WERI-Rb-1 (cell line): ENCODE measurements at places on chromosomes 2 and 18.

DNA sequence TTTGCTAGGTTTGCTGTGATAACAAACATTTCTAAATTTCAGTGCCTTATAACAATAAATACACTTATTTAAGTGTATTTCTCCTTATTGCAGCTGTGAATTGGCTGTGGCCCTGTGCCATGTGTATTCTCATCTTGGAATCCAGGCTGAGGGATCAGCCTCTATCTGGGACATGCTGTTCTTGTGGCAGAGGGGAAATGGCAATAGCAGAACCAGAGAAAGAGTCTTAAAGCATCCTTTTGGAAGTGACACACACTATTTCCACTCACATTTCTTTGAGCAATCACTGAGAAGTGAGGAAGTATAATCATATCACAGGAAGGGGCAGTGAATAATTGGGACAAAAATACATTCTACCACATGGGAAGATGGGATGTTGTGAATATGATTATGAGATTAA, 66.2 kb upstream of the PROKR1 start:
- no peak for DNase-seq

DNA sequence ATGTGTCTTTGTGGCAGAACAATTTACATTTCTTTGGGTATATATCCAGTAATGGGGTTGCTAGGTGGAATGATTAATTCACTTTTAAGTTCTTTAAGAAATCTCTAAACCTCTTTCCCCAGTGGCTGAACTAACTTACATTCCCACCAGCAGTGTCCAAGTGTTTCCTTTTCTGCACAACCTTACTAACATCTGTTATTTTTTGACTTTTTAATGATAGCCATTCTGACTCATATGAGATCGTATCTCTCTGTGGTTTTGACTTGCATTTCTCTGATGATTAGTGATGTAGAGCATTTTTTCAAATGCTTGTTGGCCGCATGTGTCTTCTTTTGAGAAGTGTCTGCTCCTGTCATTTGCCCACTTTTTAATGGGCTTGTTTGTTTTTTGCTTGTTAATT, 43.1 kb upstream of the PTH2R start:
- DNase-seq: no peak

DNA sequence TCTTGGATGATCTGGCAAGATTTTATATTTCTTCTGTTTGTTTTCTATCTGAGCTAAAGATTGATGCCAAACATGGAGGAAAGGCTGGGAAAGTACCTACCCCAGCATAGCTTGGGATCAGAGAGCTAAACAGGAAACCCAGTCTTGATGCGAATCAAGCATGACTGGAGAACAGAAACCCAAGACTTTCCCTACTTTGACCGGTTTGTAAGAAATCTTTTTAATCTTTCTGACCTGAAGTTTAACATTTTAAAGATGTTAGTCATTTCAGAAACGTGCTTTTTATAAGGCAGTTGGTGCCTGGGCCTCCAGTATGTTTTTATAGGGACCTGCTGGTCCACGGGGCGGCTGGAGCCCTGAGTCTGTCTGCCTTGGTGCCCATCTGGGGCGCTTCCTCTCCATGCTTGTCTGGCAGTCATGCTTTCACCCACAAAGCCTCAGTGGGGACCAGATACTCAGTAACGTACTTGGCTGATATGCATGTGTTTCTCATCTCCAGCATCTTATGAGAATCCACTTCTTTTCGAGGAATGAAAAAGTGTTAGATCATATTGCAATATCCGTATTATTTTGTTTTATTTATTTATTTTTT, 266.5 kb downstream of the PTGR3 start:
- no peak for DNase-seq

DNA sequence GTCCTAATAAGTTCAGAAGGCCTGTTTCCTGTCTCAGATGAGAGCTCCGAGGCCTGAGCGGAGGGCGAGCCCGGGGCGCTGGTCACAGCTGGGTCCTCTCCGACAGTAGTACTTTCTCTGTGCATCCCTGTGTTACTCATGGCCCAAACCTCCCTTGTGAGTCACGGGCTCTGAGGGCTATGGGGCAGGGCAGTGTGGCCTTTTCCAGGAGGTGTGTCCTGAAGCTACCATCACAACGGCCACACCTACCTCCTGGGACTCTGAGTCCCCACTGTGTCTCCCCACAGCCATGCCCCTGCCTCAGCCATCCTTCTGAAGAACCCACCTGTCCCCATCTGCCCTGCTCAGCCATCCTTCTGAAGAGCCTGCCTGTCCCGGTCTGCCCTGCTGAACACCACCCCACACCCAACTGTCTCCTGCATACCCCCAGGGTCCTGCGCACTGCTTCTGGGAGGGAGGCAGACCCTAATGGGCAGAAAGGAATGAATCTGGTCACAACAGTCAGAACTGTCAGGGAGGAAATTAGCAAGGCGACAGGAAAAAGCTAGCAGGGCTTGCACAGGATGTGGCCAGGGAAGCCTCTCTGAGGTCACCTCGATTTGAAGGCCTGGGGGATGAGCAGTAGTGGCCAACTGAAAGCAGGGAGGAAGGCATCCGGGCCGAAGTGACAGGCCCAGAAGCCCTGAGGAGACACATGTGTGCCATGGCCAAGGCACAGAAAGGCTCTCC, 145.4 kb upstream of the RIOK3 start:
- DNase-seq: no peak

DNA sequence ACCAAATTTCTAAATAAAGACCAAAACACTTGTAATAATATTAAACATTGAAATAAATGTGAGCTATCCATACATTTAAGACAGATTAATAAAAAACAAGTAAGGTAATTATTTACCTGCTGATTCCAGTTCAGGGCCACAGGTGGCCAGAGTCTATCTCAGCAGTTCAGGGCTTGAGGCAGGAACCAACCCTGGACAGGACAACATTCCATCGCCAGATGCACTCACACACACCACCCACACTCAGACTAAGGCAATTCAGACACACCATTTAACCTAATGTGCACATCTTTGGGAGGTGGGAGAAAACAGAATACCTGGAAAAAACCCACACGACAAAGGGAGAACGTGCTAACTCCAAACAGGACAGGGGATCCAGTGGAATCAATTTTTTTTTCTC, 14.1 kb upstream of the WDSUB1 start:
- DNase-seq: no peak

GRCh38 chr18:14933964-14934363, 186.0 kb downstream of the ANKRD30B start:
- no peak for DNase-seq

DNA sequence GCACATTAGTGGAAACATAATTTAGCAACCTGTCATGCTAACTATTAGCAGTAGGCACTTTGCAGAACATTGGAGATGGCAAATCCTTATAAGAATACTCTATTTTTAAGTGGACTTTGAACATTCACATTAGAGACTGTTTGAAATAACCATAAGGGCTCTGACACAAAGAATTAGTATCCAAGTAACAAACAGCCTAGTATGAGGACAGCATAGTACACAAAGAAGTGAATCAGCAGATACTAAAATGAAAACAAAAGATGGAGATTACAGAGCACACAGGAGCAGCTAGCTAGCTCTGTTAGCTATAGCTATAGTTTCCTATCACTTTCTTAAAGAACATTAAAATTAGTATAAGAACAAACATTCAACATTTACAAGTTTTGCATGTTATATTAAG, 256.3 kb upstream of the SPOPL start:
- no peak for DNase-seq

GRCh38 chr2:41934329-41934958, 113.4 kb upstream of the PKDCC start:
- no peak for DNase-seq

GRCh38 chr2:16094811-16095210, 154.5 kb downstream of the MYCN start:
- peak; percentile 93 for DNase-seq

- DNase-seq: no peak
These were observed 17.1 kb upstream of the MCM6 start for GRCh38 chr2:135893374-135893794.

DNA sequence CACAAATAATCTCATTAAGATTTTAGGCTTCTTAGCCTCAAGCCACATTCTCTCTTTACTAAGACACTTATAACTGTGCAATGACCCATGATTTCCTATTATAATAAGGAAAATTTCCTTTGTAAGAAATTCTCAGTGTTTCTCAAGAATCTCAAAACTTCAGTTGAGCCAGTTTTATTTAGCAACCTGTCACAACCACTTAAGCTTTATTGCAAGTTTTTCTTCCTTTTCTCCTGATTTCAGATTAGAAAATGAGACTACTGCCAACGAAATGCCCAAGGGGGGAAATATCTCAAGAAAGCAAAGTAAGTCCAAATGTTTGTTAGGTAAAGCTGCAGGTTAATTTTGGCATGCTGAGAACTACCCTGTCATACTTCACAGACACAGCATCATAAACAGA, 178.5 kb downstream of the THADA start:
- no peak for DNase-seq

- DNase-seq: no peak
These were observed 162.3 kb upstream of the TMEM200C start for GRCh38 chr18:6057604-6058003.

DNA sequence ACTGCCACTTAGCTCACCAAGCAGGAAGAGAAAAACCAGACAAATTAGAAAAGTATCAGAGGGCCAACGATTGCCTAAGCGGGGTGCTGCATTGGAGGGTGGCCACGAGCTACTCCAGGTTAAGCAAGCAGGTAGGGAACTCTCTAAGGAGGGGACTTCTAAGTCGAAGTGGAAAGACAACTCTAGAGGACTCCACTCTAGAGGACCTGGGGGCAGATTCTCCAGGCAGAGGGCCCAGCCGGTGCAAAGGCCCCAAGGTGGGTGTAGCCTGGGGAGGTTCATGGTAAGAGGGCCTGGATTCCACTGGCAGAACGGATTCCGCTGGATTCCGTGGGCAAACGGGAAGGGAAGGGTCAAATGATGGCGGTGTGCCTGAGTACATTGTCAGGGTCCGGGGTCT, 12.7 kb downstream of the FBLN7 start:
- DNase-seq: no peak

DNA sequence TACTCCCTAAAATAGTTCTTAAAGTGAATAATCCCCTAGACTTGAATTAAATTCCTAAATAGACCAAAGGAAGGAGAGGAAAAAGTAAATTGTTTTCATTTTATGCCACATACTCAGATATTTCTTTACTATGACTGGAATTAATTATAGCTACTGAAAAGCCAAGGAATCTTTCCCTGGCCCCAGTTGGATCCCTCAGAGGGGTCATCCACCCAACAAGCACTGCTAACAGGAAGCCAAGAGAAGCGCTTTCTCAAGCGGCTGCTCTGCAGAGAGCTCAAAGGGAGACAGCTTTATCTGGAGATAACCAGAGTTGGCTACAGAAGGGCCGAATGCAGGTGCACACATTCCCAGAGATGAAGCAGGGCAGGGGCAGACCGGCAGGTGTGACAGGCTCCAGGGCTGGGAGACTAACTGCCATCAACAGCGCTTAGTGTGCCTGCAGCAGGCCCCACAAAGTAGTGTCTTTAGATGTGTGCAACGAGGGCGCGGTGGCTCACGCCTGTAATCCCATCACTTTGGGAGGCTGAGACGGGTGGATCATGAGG, 51.1 kb downstream of the POLR1A start:
- no peak for DNase-seq

GRCh38 chr2:233189025-233189424, 62.4 kb upstream of the ATG16L1 start:
- no peak for DNase-seq

- no peak for DNase-seq
These were observed 66.0 kb downstream of the STPG4 start for GRCh38 chr2:47089083-47089464.

- DNase-seq: no peak
These were observed 13.7 kb downstream of the DOCK10 start for GRCh38 chr2:225028572-225028971.

DNA sequence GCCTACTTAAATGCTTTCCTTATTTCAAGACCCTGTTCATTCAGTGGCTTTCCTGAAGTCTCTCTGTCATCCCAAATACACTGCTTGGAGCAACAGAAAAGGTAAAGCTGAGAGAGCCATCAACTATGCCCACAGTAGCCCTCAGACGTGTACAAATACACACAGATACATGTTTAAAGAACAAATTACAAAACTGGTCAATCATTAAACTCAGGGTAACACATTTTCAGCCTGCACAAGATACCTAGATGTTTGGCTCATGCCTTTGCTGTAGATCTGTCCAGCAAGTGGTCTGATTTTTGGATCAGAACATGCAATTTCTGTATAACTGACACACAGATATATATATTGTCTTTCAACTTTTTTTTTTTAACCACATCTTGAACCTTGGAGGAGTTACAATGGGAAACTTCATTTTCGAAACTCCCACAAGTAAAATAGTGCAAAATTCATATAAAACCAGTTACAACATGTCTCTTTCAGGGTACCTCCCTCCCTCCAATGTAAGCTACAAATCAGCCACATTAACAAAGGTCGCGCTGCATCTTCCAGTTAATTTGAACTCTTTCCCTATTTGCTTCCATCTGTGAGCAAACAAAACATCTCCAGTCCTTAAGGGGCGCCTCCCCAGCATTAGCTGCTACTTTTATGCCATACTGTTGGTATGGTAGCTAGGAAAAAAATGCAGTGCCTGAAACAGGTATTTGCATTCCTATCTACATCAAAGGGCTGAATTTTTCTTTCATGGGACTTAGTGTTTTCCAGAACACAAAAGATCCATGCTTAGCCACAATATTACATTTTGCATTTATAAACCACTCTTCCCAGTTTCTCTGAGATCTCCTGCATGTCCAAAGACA, 311.9 kb downstream of the NRXN1 start:
- no peak for DNase-seq

GRCh38 chr2:144201868-144202468, 318.0 kb downstream of the ZEB2 start:
- DNase-seq: no peak

- DNase-seq: no peak
These were observed 191.3 kb downstream of the TFCP2L1 start for GRCh38 chr2:121093692-121094091.

DNA sequence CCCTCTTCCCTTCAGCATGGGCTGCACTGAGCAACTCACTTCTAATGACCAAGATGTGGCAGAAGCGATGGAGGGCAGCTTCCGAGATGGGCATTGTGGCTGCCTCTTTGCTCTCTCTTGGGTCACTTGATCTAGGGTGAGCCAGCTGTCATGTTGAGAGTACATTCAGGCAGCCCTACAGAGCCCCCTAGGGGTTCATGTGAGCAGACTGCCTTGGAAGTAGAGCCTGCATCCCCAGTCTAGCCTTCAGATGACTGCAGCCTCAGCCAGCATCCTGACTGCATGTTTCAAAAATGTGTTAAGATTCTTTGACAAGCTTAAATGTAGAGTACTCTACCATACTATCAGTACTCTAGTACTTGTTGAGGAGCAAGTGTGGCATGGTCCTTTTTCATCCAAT, 143.9 kb downstream of the NCK2 start:
- peak; percentile 68 for DNase-seq

DNA sequence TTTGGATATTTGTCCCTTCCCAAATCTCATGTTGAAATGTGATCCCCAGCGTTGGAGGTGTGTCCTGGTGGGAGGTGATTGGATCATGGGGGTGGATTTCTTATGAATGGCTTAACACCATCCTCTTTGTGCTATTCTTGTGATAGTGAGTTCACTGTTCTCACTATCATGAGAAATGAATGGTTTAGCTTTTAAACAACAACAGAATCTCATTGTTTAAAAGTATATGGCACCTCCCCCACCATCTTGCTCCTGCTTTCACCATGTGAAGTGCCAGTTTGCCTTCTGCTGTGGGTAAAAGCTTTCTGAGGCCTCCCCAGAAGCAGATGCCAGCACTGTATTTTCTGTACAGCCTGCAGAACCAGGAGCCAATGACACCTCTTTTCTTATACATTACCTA, 38.1 kb downstream of the KIAA1328 start:
- DNase-seq: no peak
